Fibroblast of skin of right biceps (primary cell): ENCODE measurements at places on chromosomes 2 and 18.

DNA sequence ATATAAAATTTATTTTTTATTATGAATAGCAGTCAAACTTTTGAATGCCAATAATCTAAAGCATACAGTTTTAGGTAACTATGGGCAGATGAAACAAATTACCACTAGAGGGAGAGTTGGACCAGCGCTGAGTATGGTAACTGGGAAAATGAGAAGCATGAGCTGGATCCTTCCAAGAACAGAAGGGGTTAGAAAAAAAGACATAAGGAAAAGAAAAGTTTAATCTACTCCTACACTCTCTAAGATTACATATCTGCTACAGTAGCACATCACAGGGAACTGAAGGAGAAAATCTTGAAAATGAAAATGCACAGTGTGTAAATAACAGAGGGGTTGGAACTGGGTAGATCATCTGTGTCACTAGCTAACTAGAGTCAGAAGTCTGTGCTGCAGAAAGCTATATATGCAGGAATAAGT is 15.5 kb downstream of the REG3G start:
- DNase-seq, result peak; percentile 0

- no peak for DNase-seq
Observed at GRCh38 chr2:140248623-140249022, 1468.4 kb upstream of the NXPH2 start.

GRCh38 chr2:181128199-181128598 is 147.8 kb downstream of the UBE2E3 start:
- no peak for DNase-seq

GRCh38 chr18:44035554-44035953 is 645.1 kb upstream of the SETBP1 start:
- no peak for DNase-seq

DNA sequence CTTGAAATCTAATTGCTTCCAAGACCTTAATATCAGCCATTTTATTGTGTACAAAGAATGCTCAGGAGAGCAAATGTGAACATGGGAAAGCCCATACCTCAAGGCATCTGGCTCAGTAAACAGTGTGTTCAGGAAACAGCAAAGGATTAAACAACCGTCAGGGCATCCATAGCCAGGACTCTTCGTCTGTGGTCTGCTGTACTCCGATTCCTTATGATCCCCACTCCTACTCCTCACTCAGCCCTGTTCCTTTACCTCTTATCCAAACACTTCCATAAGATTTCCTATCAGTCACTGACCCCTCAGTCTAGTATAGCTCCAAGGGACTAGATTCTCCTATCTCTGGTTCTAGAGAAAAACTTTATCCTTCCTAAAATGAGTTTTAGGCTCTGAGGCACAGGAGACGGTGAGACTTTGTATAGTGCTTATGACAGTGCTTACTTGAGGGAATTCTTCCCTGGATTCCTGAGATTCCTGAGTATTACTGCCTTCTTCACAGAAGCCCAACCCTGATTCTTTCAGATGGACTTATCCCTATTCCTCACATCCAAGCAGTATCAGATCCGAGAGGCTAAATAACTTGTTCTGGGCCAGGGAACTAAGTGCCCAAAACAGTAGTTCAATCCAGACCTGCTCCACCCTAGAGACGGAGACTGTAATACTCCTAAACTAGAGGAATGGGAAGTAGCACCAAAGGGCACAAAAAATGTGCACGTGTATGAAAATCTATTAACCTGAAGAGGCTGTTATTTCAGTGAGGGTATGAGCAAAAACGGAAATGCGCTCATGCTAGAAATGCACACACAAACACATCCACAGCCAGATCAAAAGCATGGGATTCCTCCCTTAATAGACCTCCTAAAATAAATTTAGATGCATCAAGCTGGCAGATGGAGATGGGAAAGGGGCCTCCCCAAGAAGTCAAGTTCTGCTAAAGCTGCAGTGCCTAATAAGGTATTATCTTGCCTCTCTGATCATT is 42.1 kb upstream of the SIGLEC15 start:
- peak; percentile 88 for DNase-seq

DNA sequence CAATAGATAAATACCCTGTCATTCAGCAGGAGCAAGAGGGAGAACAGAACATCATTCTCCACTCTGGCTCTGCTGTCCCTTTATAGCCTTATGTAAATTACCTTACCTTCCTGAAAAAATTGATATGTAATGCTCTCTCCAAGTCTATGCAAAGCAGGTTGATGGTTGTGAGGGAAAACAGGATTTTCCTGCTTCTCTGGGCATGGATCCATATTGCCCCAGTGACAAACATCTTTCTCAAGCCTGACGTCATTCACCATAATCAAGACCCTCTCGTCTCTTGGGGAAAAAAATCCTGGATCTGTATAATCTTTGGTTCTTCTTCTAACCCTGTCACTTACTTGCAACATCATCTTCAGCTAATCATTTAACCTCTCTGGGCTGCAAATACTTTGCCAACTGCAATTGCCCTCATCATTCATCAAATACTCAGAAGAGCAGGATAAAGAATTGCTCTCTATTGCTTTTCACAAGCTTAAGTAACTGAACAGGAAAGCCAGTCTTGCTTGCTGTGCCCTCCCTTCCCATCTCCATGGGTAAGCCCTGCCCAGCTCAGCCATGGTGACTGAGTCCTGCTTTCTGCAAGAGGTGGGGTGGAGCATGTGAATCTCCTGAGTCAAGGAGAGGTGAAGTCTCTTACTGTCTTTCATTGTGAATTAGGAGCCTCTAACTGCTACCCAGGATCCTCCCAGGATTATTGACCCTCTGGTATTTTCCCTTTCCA is 123.7 kb upstream of the KLF7 start:
- no peak for DNase-seq

GRCh38 chr2:68200157-68200787 is 42.6 kb downstream of the PNO1 start:
- no peak for DNase-seq

DNA sequence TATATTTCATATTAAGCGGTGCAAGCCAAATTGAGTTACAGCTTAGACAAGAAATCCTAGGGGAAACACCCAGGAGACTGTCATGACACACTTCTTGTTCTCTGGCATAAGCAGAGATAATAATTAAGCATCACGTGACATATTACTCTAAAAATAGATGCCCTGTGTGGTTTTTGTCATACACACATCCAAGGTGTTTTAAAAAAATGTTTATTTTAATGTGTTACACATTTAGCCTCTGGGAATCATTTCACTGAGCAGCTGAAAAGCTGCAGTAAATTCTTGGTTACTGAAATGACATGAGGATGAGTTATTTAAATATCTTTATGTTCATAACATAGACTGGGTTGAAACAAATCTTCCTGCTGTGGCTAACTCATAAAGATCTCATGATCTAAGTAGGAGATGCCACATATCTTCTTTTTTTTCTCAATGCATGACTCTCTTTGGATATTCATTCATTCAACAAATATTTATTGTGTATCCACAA is 38.0 kb upstream of the ERMN start:
- DNase-seq, result peak; percentile 83

GRCh38 chr2:180523621-180524340 is 456.6 kb upstream of the UBE2E3 start:
- peak; percentile 79 for DNase-seq

DNA sequence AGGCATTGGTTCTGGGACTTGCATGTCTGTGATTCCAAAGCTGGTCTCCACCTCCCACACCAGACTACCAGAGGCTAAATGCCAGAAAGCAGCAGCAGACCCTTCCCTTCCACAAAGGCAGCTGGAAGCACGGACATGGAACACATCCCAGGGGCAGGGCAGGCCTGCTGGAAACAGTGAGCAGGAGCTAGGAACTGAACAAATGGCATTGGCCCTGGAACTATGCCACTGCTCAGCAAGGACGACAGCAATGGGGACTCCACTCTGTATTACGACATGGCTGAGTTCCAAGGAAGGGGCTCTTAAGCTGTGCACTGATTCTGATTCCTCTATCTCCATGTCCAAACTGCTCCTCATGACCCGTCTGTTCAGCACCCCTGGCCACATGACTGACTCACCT is 77.8 kb upstream of the TFCP2L1 start:
- DNase-seq, result no peak

DNA sequence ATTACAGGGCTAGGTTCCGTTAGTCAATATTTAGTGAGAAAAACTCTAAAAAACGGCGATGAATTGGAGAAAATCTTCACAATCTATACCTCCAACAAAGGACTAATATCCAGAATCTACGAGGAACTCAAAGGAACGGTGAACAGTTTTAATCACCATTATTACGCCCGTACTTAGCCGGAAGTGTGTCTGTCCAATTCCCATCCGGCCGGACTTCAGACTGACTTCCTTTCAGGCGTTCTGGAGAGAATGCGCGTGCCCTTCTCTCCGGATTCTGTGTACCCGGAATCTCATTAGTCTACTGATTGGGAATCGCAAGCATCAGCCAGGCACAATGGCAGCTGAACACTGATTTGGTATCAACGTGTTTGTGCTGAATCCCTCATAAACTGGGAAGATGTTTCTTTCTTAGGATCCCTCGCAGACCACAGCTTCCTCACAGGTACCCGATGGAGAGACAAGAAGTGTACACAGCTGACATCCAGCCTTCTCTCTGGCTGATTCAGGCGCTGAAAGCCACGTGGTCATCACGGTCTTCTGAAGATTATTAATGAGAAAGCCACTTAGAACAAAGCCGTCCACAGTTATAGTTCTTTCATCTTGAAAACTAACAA is 239.9 kb downstream of the ZNF516 start:
- DNase-seq, result no peak

GRCh38 chr2:241980193-241980592 is 110.7 kb downstream of the RTP5 start:
- DNase-seq, result no peak

DNA sequence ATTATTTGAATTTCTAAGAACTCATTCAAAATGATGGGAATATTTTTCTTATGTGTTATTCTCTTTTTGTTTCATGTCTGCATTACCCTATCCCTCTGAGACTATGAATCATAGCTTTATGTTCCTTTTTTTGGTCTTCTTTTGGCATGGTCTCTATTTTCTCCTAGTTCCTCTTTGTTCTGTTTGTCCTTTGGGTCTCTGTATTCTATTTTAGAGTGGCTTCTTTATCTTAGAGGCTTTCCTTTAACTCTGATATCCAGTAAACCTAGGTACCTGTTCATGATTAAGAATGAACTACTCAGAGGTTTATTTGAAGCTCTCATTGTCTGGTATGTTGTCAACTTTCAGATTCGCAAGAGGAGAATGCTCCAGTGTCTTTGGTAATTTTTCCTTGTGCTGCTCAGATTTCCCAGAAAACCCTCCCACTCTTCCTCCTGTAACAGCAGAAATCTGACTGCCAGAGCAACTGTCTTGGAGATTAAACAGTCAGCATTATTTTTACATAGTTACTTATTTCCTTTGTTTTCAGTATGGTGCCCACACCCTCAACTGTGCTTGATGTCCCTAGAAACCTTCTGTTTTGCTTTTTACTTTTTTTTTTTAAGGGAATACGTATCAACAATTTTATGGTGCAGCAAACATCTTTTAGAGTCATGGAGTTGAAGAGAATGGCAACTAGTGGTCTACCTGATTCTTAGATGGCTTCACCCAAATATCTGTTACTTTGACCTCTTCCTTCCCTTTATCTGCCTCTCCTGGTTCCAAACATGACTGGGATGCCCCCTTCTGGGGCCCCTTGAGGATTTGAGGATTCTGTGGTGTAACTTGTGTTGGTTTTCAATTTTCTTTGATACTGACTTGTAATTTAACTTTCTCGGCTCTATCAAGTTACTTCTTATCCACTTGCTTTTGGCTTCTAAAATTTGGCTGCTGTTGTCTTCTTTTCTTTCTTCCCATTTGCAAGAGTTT is 92.0 kb downstream of the DPP10 start:
- DNase-seq, result no peak

GRCh38 chr2:220956429-220956828 is 615.7 kb downstream of the EPHA4 start:
- DNase-seq, result no peak

GRCh38 chr2:198273660-198274059 is 469.3 kb downstream of the PLCL1 start:
- DNase-seq, result peak; percentile 45

DNA sequence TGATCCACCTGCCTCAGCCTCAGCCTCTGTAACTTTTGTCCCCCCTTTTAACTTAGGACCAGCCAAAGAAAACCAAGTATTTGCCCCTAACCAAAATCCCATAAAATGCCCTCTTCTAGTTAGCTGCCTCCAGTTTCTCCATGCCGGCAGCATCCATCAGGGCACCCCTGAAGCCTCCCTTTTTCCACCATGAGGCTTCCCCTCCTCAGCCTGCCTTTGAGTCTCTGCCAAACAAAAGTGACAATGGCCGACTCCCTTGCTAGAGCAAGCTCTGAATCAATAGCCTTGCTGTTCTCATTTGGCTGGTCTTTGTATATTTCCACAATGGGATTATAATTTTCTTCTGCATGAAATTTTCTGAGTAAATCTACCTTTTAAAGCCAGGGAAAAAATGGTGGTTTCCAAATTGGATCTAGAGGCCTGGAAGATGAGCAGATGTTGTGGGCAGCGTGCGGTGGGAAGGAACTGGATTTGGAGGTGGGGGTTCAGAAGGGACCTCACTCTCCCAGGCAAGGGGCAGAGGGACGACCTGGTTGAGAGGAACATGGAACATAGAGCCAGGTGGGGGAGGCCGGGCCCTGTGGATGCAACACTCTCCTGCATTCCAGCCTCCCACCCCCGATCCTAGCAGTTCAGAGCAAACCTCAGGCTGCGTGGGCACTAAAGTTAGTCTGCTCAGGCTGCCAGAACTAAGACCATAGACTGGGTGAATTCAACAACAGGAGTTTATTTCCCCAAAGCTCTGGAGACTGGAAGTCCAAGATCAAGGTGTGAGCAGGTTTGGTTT is 80.6 kb downstream of the HS6ST1 start:
- no peak for DNase-seq

DNA sequence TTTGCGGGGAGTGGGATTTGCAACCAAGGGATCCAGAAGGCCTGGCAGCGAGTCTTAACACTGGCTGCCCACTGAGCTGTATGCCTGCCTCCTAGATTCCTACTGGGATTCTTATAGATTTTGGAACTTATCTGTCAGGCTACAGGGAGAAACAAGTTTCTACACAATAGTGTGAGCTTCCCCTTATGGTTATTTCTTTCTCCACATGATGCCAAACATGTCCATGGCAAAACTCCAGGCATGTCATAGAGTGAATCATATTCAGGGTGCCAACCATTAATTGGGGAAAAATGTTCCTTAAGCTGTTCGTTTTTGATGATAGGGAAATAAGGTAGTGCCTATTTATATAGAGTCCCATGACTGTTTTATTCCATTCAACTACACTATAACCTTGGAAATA is 1185.2 kb upstream of the CELF4 start:
- DNase-seq, result no peak

DNA sequence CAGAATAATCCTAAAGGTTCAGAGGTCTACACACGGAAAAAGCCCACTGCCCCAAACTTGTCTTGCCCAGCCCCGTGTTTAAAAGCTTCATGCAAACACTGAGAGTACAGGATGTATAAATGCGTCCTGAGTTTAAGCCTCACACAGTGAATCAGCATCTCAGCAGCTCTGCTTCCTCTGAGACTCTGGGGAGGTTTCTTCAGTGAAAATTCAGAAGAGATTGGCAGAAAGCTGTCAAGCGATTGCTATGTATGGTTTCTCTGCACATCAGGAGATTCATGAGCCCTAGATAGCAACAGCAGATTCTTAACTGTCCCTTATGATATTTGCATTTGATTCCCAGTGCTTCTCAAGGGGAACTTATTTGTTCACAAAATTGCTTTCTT is 27.1 kb downstream of the CRACDL start:
- DNase-seq, result peak; percentile 38
